ENCODE measurements at places on chromosomes 12 and 14.

DNA sequence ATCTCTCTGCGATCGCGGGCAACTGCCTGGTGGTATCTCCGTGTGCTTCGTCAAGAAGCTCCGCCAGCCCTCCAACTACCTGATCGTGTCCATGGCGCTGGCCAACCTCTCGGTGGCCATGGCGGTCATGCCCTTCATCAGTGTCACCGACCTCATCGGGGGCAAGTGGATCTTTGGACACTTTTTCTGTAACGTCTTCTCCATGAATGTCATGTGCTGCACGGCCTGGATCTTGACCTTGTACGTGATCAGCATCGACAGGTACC lies 1.6 kb upstream of the HEBP1 start:
- DNase-seq = no peak

- no peak for DNase-seq
These were observed 14.3 kb upstream of the PIP4K2C start for GRCh38 chr12:57576613-57577160.

DNA sequence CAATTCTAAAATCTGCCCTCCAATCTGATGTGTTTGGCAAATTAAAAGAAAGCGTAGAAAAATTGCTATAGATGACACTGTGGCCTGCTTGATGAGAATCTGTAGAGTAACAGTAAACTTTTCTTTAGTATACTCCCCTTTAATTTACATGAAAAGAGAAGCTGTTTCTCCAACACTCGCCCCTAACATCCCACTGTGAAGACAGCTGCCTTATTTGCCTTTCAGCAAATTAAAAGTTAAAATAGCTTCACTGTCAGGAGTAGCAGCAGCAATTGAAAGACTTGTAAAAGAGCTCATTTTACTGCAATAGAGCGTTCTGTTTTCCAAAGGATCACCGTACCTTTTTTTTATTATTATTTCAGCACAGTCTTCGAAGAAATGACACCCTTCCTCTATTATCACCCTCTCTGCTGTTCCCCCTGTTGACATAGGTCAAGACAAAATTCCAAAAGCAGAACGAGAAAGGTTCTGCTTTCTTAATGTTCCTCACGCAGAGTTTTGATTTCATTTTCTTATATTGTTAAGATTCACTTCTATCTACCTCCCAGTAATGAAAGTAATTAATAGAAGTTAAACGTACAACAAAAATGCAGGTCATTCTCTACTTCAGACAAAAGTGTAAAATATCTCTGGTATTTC lies 153.5 kb upstream of the USP15 start:
- no peak for DNase-seq

DNA sequence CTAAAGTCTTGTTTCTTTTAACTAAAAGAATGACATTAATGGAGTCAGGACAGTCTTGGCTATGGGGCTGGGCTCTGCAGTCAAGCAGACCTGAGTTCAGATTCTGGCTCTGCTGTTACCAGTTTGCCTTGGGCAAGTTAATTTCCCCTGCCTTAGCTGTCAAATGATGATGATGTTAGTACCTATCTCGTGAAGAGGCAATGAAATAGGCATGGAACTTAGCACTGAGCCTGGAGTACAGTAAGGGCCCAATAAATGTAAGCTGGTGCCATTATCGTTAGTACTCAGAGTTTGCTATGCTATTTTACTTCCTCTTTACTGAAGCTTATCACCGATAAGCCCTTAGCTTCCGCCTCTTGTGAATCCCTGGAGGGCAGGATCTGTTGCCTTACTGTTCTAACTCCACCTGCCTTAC lies 8.5 kb downstream of the FBXW8 start:
- no peak for DNase-seq

DNA sequence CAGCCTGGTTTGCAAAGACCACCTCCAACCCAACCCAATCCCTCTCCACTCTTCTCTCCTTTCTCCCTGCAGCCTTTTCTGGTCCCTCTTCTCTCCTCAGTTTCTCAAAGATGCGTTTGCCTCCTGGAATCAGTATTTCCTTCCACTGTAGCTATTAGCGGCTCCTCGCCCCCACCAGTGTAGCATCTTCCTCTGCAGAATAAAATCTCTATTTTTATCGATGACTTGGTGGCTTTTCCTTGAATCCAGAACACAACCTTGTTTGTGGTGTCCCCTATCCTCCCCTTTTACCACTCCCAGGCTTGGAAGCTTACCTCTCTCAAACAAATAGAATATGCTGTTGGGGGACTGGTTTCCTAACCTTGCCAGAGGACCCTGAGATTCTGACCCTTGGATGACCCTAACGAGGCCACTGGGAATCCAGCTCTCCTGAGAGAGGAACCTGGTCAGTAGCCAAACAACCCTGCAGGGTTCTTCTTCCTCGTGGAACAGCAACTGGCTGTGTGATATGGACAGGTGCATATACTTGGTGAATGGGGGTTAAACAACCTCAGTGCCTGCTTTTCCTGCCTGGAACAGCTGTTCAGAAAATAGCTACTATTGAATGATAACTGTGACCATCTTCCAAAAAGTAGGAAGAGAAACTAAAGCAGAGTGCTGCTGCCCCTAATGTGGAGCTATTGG lies 4.4 kb downstream of the WNT1 start:
- DNase-seq = no peak

DNA sequence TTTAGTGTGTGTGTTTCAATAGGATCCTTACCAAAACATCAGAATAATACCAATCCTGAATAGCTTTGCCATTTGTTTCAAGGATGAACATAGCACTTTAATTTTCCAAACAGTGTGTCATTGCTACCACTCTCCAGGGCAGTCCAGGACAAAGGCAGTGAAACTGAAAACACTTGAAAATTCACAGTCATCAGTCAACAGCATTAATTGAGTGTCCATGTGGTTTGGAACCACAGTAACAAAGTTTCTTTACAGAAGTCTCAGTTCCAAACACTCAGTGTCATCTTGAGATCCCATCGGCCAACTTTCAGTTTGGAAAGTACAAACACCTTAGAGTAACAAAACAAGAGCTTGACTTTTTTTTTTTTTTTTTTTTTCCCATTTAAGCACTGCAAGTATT lies 228.4 kb upstream of the SOX5 start:
- DNase-seq = no peak

GRCh38 chr14:43169722-43170121 lies 1337.4 kb downstream of the FSCB start:
- peak; percentile 4 for DNase-seq

GRCh38 chr14:59699442-59699841 lies 122.8 kb upstream of the CCDC175 start:
- no peak for DNase-seq

- no peak for DNase-seq
These were observed 11.2 kb downstream of the OR8S1 start for GRCh38 chr12:48536602-48537001.

DNA sequence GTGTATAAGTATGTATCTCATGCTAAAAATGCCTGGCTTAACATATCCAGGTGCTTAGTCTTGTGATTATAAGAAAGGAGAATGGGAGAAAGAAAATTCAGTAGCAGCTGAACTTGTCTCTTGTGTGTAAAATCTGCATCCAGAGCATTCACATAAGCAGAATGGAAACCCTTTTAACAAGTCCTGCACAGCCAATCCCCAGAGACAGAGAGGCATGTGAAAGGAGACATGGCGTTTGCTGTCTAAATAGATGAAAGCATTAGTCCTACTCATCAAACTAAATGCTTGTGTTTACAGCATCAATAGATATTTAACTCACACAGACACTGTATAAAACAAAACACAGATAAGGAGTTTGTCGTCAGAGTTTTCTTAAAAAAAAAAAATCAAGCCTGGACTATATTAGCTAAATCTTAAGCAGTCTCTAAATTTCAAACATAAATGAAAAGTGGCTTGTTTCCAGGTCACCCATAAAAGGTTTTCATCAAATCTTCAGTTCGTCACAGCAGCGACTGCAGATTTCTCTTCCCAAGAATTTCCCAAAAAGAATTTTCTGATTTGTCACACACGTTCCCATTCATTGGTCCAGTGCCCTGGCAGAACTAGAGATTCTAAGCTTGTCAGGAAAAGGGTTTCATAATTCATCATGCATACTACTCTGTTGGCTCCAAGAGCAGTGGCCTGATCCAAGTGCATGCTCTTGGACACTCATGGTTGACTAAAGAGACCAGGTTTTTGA lies 249.2 kb downstream of the BTG1 start:
- DNase-seq = no peak

GRCh38 chr12:30399859-30400258 lies 295.8 kb downstream of the IPO8 start:
- DNase-seq = no peak

DNA sequence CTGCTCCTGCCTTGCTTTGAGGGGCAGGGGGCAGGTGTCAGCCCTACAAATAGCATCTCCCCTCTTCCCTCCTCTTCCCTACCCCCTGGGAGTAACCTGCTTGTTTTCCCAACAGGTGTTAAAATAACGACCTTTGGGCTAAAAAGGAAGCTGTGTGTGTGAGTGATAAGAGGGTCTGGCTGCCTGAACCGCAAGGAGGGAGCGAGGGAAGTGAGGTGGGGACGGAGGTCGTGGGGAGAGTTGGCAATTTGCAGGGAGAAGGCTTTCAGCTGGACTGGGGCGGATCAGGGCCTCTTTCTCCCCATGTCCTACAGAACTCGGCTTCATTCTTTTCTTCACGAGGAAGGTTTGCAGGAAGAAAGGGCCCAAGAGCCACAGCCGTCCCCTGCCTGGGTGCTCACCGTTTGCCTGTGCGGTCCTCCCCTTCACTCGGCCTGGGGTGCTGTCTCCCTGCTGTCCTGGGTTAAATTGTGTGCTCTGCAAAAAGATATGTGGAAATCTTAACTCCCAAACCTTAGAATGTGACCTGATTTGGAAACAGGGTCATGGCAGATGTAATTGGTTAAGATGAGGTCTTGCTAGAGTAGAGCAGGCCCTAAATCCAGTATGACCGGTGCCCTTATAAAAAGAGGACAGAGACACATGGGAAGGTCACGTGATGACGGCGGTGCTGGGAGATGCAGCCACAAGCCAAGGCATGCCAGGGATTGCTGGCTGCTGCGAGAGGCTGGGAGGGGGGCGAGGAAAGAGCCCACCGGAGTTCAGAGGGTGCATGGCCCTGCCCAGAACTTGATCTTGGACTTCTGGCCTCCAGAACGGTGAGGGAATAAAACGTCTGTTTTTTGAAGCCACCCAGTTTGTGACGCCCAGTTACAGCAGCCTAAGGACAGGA lies 38.7 kb upstream of the NCOR2 start:
- no peak for DNase-seq

- no peak for DNase-seq
These were observed 10.0 kb upstream of the KRT86 start for GRCh38 chr12:52264435-52264825.

DNA sequence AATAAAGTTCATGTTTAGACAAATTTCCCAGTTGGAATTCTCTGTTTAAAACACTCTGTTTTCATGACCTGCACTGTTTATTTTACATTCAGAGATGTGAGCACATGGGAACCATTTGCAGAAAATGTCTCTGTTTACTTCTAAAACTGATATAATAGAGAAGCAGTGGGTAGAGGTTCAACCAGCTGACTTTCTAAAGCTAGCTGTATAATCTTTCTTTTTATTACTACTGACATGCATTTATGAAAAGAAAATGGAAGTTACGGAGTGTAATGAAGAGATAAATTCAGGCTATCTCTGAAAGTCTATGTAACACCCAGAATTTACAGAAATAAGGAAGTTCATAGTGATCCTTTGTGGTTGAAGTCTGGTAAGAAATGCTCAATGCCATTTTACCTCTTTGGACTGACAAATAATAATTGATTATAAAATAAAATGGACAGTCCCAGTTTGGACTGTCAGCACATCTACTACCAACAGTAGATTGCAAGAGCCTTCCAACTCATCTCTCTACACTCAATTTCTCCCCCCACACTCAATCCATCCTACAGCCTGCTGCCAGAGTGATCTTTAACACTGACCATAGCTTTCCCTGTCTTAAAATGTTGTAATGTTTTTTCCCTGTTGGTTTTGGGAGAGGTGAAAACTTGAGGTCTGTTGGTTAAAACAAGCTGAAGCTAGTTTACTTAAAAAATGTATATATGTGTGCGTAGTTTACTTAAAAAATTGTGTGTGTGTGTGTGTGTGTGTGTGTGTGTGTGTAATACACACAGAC lies 137.4 kb downstream of the AEBP2 start:
- no peak for DNase-seq

DNA sequence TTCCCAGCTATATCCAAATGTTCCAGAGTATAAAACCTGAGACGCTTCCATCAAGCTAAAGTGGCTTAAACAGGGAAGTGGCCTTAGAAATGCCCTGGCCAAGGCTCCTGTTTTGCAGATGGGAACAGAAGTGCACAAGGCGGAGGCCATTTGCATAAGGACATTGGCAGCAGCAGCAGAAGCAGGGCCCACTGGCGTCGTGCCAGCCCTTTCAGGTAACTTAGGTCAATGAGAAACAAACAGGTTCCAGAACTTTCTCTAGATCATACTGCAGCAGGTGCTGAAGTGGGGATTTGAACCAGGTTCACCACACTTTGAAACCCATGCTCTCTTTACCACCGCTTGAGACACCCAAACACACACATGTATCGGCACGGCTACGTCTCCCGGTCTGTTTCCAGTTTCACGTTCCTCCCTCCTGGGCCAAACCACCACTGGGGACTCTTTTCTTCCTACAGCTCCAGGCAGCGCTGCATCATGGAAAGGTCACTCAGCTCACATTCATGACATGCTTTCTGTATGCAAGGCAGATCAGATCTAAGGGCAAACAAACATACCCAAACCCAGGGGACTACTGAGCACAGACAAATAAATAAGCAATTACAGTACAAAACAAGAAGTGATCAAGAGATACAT lies 46.0 kb upstream of the PLEKHG6 start:
- DNase-seq = no peak

GRCh38 chr12:88052686-88053085 lies 23.5 kb upstream of the C12orf50 start:
- DNase-seq = no peak

- DNase-seq = peak; percentile 68
These were observed 209.1 kb downstream of the FOXN3 start for GRCh38 chr14:89207925-89208328.

- DNase-seq = no peak
These were observed 224.7 kb upstream of the EGLN3 start for GRCh38 chr14:34175574-34175973.

- no peak for DNase-seq
These were observed 13.6 kb downstream of the CACNA2D4 start for GRCh38 chr12:1904875-1905274.

GRCh38 chr14:44700184-44700583 lies 193.1 kb upstream of the FSCB start:
- DNase-seq = no peak

GRCh38 chr12:53187145-53187899 lies 6.6 kb upstream of the CSAD start:
- DNase-seq = no peak
